ENCODE measurements at places on chromosomes 3 and 15.

DNA sequence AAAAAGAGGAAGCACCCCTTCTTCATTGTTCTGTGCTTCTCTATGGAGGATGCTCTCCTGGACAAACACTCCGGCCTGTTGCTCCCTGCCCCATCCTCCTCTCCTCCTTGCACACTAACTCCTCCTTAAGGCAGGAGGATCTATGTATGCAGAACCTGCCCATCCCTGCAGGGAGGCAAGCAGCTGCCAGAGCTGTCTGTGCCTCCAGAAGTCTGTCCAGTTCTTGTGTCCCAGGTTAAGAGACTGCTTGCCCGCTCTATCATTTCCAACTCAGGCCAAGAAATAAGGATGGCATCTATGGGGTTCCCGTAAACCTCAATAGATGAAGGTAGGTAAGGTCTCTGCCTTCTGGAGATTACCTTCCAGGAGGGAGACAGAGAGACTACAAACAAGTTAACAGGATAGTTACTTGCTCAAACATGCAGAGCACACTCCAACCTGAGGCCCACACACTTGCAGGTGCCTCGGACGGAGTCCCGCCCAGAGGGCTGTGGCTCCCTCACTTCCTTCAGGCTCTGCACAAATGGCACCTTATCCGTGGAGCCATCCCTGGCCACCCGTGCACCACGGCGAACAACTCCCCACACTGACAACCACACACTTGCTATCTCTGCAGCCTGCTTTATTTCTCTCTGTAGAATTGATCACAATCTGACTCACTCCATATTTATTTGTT is 6.9 kb downstream of the XXYLT1 start:
- DNase-seq = no peak

GRCh38 chr15:29364426-29365078 is 94.9 kb upstream of the NSMCE3 start:
- DNase-seq = no peak

GRCh38 chr3:150411976-150412375 is 3.9 kb downstream of the TSC22D2 start:
- no peak for DNase-seq

- DNase-seq = no peak
Observed at GRCh38 chr15:73936181-73936580, 9.9 kb downstream of the LOXL1 start.

DNA sequence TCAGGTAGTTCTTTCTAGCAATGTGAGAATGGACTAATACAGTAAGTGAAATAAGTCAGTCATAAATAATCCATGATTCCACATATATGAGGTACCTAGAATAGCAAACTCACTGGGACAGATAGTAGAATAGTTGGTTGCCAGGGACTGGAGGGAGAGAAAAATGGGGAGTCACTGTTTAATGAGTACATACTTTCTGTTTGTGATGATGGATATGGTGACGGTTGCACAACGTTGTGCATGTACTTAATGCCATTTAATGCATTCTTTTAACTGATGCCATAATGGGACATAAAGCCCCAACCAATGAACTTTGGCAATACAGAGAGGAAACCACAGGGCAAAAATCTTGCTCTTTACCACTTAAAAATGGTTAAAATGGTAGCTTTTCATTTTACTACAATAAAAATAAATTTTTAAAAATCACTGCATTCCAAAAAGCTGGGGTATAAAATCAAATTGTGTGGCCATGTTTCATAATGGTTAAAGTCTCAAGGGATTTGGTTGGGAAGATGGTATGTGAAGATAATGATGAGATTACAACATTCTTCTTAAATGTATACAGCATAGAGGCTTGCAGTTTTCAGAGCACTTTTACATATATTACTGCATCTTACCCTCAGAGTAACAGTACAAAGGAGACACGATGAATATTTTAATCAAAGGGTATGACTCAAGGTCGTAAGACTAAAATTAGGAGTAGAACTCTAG is 45.2 kb downstream of the ADAM10 start:
- DNase-seq = no peak

DNA sequence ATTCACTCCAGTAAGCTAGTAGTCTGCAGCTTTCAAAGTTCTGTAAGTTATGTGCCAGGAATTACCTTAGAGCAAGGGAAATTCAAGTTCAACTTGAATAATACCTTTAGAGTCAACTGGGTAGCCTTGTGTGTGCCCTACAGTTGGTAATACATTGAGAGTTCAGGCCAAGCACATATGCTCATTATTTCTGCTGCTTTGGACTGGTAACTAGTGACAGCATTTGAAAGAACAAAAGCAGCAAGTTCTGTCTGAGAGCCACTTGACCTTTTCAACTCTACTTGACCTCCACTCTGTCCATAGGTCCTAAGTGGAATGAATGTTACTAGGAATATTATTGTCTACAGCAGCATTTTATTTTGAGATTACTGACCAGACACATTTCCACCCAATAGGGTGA is 723.5 kb downstream of the NLGN1 start:
- DNase-seq = no peak

- no peak for DNase-seq
Observed at GRCh38 chr3:100602506-100603444, 6.6 kb upstream of the ADGRG7 start.

DNA sequence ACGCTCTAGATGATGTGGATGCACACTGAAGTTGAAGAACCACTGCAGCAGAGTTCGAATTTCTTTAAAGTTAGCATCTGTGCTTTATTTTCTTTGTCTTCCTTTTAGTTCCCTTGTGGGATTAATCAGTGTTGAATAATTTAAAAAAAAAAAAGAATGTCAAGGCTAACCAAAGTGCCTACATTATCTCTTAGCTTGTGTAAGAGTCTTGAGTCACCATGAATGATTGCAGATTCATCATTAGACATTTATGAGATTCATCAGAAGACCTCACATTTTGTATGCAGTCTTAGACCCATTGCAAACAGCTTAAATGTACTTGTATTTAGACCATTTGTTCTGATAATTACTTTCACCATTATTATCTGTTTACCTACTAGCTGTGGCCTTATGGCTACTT is 182.2 kb downstream of the FNDC3B start:
- DNase-seq = no peak

DNA sequence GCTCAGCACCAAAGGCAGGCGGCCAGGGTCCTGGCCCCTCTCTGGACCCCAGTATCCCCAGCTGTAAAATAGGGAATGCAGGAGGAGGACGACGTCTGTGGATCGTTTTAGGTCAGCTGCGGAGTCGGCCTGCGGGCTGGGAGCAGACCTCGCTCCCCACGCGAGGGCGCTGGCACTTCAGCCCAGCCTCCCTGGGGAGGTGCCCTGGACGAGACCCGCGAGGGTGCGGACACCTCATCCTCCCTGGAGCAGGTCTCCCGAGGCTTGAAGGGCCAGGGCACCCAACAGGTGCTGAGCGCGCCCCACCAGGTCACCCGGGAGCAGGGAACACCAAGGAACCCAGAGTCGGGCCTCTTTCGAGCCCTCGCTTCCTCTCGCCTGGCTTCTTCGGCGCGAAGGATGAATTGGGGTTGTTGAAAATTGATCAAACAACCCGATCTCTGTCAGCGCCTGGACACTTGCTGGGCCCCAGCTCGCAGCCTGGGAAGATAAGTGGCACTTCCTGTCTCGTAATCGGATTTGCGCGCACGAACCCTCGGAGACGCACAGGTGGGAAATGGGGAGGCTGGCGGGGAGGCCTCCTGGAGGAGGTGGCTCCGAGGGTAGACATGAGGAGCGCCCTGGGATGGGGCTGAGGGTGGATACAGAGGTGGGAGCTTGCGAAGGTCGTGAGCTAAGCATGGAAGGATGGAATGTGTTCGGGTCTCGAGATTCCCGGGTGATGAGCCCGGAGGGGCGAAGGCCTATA is 588 bp upstream of the VIPR1 start:
- no peak for DNase-seq

- DNase-seq = no peak
Observed at GRCh38 chr3:171181907-171182690, 155.6 kb upstream of the SLC2A2 start.

DNA sequence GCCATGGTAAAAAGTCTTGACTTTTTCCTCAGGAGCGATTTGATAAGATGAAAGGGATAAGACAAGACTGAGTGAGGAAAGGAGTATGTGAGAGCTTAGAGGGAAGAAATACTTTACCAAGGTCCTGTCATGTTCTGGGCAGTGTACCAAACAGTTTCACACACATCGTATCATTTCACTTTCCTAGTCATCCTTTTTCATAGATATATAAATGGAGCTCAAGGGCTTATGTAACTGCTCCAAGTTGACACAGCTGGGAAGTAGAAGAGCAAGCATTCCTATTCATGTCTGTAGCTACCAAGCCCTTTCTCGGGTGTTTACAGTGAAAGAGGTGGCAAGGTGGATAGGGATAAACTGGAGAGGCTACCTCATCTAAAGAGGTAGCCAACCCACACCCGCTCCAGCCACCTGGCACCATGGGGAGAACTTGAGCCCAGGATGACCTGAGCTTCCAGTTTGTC is 57.4 kb downstream of the MRPS25 start:
- DNase-seq = no peak

- no peak for DNase-seq
Observed at GRCh38 chr15:98103570-98103969, 143.1 kb downstream of the ARRDC4 start.

DNA sequence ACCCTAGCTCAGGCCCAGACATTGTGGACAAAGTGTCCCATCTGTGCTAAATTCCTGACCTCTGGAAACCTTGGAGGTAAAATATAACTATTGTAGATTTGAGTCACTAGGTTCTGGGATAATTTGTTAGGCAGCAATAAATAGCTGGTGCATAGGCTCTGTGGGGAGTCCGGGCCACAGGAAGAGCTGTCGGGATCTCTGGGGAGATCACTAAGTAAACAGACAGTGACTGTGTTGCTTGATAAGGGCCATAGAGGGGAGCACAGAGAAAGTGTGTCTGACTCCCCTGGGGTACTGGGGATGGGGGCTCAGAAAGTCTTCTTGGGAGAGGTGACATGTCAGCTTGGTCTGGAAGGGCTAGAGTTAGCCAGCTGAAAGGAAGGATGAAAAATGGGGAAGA is 37.7 kb upstream of the MRPS22 start:
- no peak for DNase-seq

- DNase-seq = no peak
Observed at GRCh38 chr3:61725851-61726333, 164.5 kb downstream of the PTPRG start.

GRCh38 chr3:62098646-62099365 is 274.5 kb downstream of the FEZF2 start:
- no peak for DNase-seq

DNA sequence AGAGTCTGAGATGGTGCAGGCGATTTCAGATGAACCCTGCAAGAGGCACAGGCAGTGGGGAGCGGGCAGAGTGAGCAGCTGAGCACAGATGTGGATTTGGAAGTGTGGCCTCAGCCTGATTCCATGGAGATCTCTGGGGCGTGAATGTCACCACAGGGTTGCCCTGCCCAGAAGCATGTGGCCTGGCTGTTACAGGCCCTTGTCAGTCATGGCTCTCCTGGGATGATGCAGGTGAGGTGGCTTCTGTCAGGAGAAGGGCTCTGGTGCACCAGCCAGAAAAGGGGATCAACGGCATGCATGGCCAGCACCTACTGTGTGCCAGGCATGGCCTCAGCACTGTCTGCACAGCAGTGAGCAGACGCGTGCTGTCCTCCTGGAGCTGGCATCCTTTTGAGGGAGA is 11.9 kb downstream of the HDAC11 start:
- DNase-seq = no peak

DNA sequence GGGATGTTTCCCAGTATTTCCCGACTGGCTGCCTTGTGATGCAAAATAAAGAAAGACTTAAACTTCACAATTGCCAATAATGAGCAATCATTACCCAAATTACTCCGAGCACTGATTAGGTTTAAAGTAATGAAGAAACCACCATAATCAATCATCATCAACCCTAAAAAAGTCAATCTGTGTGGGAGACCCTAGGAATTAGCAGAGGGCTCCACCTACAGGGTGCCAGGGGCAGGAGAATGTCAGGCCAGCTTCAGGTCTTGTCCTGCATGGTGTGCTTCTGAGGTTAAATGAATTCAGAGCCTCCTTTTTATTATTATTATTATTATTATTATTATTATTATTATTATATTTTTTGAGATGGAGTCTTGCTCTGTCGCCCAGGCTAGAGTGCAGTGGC is 478.0 kb upstream of the ARRDC4 start:
- DNase-seq = no peak

- no peak for DNase-seq
Observed at GRCh38 chr3:10994306-10994705, 1.8 kb downstream of the SLC6A1 start.

DNA sequence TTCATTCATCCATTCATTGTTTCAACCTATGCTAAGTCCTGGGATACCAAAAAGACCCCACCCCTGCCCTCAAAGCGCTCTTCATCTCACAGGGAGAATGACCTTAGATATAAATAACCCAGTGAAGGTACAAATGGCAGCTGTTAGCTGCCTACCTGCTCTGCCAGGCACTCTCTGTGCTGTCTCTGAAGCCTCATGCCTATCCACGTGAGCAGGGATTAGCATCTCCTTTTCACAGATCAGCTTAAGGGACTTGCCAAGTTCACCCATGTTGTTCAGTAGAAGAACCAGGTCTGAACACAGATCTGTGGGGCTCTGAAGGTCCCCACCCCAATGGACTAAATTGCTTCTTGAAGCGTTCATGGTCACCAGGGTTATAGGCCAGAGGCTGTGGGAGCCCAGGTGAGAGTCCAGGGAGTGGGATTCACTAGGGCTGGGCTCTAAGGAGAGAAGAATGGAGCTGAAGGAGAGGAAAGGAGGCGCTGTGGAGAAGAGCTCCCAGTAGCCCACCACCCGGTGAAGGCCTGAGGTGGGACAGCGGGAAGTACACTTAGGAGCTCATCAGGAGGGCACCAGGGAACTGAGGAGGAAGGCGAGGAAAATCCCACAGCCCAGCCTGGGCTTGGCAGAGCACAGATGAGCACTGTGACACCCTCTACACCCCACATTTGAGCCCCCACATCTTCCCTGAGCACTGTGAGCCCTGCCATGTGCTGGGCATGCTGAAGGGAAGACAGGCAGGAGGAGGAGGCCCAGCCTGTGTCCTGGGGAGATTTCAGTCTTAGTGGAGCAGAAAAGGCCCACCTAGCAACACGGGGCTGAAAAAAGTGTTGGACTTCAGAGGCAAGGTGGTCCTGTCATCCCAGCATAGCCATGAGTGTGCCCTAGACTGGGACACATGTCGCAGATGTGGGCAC is 20.4 kb downstream of the RBP1 start:
- no peak for DNase-seq

DNA sequence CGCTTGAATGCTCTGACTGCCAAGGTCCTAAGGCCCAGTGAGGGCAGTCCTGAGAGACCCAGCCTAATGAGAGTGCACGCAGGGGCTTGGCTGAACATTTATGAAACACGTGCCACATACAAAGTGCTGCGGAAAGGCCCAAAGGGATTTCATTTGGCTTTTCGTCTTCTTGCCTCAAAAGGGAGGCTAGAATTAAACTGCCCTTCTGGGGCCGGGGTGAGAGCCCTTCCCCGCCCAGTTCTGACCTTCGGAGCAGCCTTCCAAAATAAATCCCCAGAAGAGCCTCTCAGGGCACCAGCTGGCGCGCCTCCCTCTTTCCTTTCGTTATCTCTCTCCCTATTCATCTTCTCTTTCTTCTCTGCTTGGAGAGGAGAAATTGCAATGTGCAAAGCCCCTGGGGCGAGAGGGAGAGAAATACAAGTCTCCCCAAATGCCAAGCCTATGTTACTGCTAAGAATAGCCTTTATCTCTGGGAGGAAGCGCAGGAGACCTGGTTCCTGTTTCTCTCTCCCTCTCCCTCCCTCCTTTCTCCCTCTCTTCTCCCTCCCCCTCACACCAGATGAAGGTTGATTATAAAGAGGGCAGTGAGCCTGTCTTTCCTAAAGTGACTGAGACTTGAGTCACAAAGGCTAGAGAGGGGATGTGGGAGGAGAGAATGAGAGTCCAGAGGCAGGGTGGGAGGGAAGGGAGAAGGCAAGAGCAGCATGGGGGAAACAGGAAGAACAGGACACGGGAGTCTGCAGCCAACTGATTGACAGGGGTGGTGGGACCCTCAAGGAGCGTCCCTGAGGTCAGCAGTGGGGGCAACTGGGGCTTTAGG is 36.7 kb upstream of the NDUFB4 start:
- no peak for DNase-seq
